Non-pigmented ciliary epithelial cell (primary cell): ENCODE measurements at places on chromosomes 1 and 21.

GRCh38 chr1:228152918-228153258 lies 3.2 kb downstream of the GJC2 start:
- no peak for DNase-seq

DNA sequence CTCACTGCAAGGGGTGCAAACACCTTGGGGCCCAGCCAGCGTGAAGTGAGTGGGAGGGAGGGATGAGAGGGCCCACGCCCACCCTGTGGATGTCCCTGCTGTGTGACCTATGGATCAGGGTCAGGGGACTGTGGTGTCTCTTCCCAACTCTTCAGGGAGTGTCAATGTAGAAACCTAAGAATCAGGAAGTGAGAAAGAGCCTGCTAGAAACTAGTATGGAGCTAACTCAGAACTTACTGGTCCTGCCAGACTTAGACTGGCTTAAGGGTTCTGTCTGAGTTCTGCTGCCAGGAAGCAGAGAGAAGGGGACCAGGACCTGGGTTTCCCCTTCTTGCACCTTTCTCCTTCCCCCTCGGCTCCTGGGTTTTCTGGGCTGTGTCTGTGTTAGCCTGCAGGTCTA lies 1.8 kb upstream of the IL10 start:
- no peak for DNase-seq

- no peak for DNase-seq
These were observed 1.6 kb downstream of the TMEM50B start for GRCh38 chr21:33478182-33478581.

DNA sequence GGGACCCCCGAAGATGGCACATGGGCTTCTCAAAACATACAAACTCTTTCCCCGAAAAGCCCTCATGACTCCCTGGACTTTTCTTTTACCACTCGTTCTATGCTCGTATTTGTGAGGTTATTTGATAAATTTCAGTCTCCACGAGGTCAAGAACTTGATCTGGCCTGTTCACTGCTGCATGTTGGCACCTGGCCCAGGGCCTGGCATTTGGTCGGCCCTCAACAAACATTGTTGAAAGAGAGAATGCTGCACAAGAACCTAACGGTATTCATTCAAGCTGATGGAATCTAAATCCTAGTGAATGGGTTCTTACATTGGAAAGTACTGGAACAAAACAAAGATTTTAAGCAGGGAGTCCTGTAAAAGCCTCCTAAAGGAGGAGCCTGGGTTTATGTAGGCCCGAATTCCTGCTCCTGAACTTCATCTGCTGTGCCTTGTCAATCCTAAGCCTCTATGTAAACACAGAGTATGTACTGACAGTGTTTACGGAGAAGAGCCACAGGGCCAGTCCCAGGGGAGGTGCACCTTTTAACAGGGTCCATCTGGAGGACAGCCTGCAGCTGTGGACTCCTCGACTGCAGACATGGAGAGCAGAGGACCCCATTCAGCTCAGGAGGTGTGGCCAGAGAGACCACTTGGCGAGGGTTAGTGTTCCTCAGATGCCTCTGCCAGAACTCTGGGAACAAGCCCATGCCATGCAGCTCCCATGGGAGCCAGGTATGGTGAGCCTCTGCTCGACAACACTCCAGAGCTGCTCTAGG lies 46.9 kb downstream of the L1TD1 start:
- DNase-seq = no peak

DNA sequence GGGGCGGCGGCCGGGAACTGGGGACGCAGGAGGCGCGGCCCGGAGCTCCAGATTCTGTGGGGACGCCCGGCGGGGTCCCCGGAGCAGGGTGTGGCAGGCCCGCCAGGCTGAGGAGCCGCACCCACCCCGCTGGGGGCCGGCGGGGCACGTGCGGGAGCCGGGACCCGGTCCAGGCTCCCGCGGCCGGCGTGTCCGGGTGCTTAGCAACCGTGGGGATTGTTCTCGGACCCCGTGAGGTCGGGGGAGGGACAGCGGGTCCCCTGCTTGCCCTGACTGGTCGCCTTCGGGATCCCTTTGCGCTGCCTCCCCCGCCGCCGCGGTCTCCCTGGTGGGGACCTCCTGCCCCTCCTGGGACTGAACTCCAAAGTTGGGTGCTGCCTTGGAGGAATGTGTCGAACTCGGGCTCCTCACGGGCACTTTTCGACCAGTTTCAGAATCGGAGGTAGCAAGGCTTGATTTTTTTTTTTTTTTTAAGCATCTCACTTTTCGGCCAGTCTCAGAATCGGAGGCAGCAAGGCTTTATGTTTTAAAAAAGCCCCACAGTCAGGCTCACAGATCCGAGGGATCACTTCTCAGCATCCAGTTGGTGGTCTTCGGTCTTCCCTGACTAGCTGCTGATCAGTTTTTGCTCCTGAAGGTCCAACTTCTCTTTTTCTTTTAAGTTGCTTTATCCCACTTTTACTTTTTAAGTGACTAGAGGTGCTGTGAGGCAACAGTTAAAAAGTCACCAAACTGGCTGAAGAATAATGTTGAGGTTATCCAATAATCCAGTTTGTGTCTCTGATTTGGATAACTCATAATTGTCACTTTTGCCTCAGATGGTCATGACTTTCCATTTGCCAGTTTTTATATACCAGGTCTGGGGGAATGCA lies 648 bp downstream of the FAM76A start:
- no peak for DNase-seq

DNA sequence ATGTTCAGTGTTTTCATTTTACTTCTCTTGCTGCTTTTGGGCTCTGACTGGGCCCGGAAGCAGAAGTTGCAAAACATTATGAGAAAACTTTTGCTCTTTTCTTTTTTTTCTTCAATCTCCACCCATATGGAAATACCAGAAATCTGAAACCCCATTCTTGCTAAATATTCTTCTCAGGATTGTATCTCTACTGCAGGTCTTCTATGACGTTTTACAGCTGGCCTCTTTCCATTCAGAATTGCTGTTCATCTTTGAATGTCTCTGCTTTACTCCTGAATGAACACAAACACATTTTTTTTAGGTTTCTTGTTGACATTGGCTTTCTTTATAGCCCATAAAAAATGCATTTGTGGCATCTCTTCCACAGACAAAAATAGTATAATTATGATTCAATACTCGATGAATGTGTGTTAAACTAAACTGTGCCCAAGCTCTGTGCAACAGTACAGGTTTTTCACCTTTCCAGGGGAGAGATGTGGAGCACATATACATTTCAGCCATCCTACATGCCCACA lies 18.8 kb downstream of the PTPRC start:
- peak; percentile 94 for DNase-seq

GRCh38 chr1:24580756-24581155 lies 24.9 kb downstream of the NCMAP start:
- no peak for DNase-seq

DNA sequence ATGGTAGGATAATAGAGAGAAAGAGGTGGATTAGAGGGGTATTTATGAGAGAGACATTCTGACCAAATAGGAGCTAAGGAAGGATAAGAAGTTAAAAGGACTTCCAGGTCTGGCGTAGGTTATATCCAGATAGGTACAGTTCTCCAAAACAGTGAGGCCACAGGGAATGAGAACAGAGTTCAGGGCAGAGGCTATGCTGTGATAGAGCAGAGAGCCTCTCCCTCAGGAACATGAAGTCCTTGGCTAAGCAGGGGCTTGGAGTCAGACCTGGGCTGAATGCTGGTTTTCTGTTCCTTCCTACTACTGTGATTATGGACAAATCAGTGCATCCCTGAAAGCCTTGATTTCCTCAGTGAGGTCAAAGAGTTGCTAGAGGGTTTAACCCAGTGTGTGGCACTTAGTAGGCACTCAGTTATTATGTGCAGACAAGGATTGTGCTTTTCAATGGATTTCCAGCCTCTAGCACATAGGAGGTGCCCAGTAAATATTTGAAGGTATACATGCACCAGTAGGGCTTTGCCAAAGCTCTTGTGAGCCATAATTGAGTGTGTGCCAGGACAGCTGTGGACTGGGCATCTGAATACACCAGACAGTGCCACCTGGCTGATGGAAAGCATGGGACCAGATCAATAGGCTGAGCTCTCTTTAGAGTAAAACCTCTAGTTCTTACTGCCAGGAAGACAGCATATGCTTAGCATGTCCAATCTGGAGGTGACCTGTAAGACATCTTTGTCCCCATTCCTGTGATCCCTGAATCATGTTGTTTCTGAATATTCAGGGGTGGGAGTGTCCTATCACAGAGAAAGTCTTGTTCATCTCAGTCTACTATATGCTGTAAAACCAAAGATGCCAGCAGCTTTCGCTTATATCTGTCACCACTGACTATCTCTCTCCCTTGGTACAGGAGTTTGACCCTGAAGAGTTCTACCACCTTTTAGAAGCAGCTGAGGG lies 111.1 kb downstream of the PIK3R3 start:
- no peak for DNase-seq

DNA sequence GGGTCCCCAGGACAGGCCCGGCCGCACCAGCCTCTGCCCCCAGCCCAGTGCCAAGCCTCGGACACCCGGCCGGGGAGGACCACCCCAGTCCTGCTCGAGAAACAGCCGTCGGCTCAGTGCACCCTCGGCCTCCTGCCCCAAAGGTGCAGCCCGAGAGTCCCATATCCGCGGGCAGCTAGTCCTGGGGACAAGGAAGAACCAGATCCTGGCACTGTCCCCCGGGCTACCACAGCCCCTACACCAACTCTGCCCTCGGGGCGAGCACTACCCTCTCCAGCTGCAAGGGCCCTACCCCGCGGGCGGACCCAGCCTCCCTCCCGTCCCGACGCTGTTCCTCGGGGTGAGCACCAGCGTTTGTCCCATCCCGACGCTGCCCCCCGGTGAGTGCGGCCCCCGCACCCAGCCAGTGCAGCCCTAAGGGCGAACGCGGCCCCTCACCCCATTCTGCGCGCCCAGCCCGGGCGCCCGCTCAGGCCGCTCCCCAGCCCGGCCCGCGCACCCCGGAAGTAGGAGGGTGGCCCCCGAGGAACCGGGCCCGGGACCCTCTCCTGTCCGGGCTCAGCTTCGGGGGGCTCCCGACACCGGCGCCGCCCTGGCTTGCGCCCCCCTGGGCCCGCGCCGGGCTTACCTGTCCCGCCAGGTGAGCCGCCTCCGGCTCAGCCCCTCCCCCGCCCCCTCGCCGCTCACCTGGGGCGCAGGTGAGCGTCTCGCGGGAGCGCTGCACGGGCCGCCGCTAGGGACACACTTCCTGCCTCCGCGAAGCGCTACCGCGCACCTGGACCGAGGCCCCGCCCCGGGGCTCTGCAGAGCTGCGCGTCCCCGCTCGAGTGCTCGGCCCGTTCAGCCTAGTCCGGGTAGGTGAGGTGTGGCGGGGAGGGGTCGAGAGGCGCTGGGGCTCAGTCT lies at the start of gene KDF1:
KDF1 (minus strand) TSS at position 747 of the 903 bp plus-strand sequence. CDS start 8,088 bp downstream, outside the sequence.
- DNase-seq = no peak
